WTC11 (cell line): ENCODE measurements at places on chromosomes 13 and 19. TPM values are rescaled to one million over a fixed set of nuclear protein-coding genes. Genes with fewer than 3 reads are reported as not detected.

Gene POLR1G
- total RNA-seq, result 33.5 to 38.1 TPM (median 34.8 TPM) in 3 replicates

Gene RAB3A
- 12.2 to 14.7 TPM (median 14.6 TPM) in 3 replicates for total RNA-seq

Gene EEF2
- total RNA-seq, result 3,572 to 3,864 TPM (median 3,852 TPM) in 3 replicates

Gene SHISA7
- total RNA-seq, result 0.79 to 0.94 TPM (median 0.87 TPM) in 3 replicates

Gene ZNF99
- total RNA-seq, result 0.02 to 0.05 TPM in 2 of 3 replicates, not detected in the other

Gene DCT
- total RNA-seq, result not detected in 3 replicates

GRCh38 chr13:23850134-23850533 is 39.1 kb downstream of the MIPEP start:
- no peaks in the 10 kb centered on the region for H3K4me1 ChIP-seq
- DNase-seq, result no peak
- peaks cover 3% of the 10 kb centered on the region for H3K36me3 ChIP-seq
- H3K4me3 ChIP-seq, result no peak overlapping the region
- H3K27me3 ChIP-seq, result no peaks in the 10 kb centered on the region

GRCh38 chr13:29457299-29457698 is 138.2 kb downstream of the SLC7A1 start:
- no peak overlapping the region for H3K4me3 ChIP-seq
- no peaks in the 10 kb centered on the region for H3K27me3 ChIP-seq
- no peak overlapping the region for H3K27ac ChIP-seq
- no peaks in the 10 kb centered on the region for H3K36me3 ChIP-seq
- peaks cover 8% of the 10 kb centered on the region; the same call in 1 of the 2 replicates for H3K4me1 ChIP-seq

DNA sequence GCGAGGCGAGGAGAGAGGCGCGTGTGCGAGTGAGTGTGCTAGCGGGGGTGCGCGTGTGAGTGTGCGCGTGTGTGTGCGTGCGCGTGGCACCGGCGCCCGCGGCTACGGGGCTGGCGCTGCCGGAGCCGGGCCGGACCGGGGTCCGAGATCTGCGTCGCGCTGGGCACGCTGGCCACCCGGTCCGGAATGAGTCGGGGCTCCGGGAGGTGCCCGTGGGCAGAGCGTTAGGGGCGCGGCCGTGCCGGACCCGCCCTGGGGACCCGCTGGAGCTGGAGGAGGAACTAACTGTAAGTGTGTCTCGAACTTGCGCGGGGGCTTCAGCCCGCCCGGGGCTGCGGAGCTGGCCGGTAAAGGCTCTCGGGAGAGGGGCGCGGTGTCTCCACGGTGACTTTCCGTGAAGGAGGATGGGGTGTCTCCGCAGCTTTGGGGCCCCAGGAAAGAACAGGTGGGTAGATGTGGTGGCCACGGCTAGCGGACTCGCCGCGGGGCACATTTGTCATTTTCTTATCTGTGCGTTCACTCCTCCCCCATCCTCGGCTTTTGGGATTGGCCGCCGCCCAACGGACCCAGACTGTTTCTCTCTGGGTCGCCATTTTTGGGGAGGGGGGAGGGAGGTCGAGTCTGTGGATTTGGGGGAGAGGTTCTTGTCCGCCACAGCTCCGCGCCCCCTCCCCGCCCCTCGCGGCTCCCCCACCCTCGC is 10.1 kb upstream of the SOX1 start:
- H3K36me3 ChIP-seq, result no peaks in the 10 kb centered on the region
- peak overlapping the region; percentile 68 for H3K4me3 ChIP-seq
- peaks cover 100% of the 10 kb centered on the region for H3K27me3 ChIP-seq
- peaks cover 51% of the 10 kb centered on the region for H3K4me1 ChIP-seq
- DNase-seq, result no peak

DNA sequence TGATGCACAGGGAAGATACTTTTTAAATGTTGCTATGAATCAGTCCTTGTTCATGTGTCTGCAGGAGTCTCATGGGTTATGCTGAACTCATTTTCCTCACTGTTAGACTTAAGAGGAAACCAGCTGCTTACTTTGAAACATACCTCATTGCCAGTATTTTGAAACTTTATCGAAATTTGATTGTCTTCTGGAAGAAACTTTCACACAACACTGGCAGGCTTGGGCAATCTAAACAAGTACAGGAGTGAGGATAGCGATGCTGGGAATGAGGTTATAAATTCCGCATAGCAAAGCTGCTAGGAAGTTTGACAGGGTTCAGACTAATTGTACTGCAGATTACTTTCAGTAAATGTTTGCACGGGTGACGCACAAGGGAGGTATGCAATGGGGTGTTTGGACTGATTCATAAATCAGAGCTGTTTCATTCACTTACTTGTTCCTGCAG is 245.7 kb downstream of the DNAJC15 start:
- DNase-seq, result no peak
- H3K27me3 ChIP-seq, result peaks cover 2% of the 10 kb centered on the region; the same call in 1 of the 2 replicates
- no peak overlapping the region for H3K4me3 ChIP-seq
- H3K4me1 ChIP-seq, result peaks cover 29% of the 10 kb centered on the region

GRCh38 chr13:111007209-111007608 is 92.3 kb upstream of the ANKRD10 start:
- peaks cover 10% of the 10 kb centered on the region for H3K4me1 ChIP-seq
- H3K36me3 ChIP-seq, result no peaks in the 10 kb centered on the region
- H3K27ac ChIP-seq, result no peak overlapping the region
- DNase-seq, result no peak

DNA sequence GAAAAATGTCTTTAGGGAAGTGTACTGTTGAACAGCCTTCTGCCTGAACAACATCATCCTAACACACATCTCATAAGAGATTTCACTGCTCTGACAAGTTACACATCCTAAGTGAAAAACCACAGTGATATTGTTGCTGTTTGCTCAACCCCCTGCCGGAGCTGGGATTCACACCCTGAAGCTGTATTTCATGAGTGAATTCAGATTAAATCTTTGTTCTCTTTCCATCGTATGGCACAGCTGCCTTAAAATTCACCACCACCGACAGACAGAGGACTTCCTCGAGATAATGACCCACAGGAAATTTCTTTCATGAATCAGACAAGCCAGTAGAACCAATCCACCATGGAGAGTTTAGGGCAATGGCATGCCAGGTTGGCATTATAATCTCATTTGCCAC is 280.8 kb downstream of the DCT start:
- no peaks in the 10 kb centered on the region for H3K27me3 ChIP-seq
- no peak for DNase-seq
- peaks cover 5% of the 10 kb centered on the region; the same call in 1 of the 2 replicates for H3K4me1 ChIP-seq
- no peak overlapping the region for H3K27ac ChIP-seq

DNA sequence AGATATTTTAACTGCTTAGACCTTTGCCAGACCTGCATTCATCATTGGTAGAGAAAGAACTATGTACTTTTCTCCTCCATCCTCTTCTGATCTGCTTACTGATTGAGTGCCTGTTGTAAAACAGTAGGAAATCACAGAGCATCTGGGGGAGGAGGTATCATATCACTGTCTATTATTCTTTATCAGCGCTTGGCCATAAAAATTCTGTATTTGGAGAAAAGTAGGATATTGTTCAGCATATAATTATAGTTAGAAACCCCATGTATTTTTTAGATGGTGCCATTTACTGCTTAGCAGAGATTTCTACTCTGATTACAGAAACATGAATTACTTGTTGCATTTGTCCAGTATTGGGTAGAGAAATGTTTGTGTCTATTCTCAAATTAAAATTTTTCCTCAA is 62.4 kb downstream of the URI1 start:
- H3K4me1 ChIP-seq, result peaks cover 20% of the 10 kb centered on the region
- peaks cover 16% of the 10 kb centered on the region for H3K36me3 ChIP-seq
- H3K27me3 ChIP-seq, result no peaks in the 10 kb centered on the region
- H3K27ac ChIP-seq, result no peak overlapping the region
- no peak overlapping the region for H3K4me3 ChIP-seq

- DNase-seq, result peak; percentile 91
- H3K27ac ChIP-seq, result peak overlapping the region; percentile 89
- peak overlapping the region; percentile 90 for H3K4me3 ChIP-seq
- H3K27me3 ChIP-seq, result peaks cover 38% of the 10 kb centered on the region
These were observed 4.8 kb downstream of the EMP3 start for GRCh38 chr19:48330012-48330681.

- no peak for DNase-seq
- H3K36me3 ChIP-seq, result peaks cover 31% of the 10 kb centered on the region
- H3K27ac ChIP-seq, result no peak overlapping the region; the same call in 1 of the 2 replicates
- H3K27me3 ChIP-seq, result peaks cover 41% of the 10 kb centered on the region
- H3K4me3 ChIP-seq, result peak overlapping the region; percentile 22; the same call in 1 of the 2 replicates
These were observed 9.3 kb downstream of the ZIC5 start for GRCh38 chr13:99962242-99962641.

- no peak for DNase-seq
- peaks cover 3% of the 10 kb centered on the region; the same call in 1 of the 2 replicates for H3K36me3 ChIP-seq
- no peaks in the 10 kb centered on the region for H3K27me3 ChIP-seq
- H3K27ac ChIP-seq, result peak overlapping the region; percentile 97
- peak overlapping the region; percentile 99 for H3K4me3 ChIP-seq
- peaks cover 11% of the 10 kb centered on the region for H3K4me1 ChIP-seq
These were observed 419 bp downstream of the MRPS31 start for GRCh38 chr13:40770609-40770933.

DNA sequence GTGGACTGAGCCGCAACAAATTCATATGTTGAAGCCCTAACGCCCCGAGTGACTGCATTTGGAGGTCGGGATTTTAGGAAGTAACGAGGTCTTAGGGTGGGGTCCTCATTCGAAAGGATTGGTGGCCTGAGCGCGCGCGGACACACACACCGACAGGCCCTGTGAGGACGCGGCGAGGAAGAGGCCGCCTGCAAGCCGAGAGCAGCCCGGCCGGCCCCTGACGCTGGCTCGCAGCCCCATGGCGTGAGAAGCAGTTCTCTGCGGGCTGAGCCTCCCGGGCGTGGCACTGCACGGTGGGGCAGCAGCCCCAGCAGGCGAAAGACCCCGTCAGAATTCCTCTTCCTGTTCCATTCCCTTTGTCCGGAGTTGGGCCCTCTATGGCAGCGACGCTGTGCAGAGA is 131.2 kb downstream of the CRYL1 start:
- no peaks in the 10 kb centered on the region for H3K27me3 ChIP-seq
- DNase-seq, result no peak
- H3K4me1 ChIP-seq, result no peaks in the 10 kb centered on the region
- H3K27ac ChIP-seq, result no peak overlapping the region
- H3K4me3 ChIP-seq, result no peak overlapping the region

DNA sequence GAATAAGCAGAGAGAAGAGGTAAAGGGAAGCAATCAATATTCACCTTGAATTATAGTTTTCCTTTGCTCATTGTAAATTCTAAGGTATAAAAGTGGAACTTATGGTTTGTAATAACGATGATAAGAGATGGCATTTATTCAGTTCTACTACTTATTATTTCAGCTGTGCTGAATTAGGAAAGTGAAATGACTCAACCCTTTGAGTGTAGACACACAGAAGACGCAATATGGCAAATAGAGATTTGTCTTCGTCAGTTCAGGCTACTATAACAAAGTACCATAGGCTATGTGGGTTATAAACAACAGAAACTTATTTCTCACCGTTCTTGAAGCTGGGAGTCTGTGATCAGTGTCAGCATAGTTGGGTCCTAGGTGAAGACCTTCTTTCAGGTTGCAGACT is 713.0 kb upstream of the PCDH9 start:
- no peaks in the 10 kb centered on the region for H3K36me3 ChIP-seq
- no peak overlapping the region for H3K27ac ChIP-seq
- H3K4me3 ChIP-seq, result no peak overlapping the region
- H3K4me1 ChIP-seq, result no peaks in the 10 kb centered on the region
- H3K27me3 ChIP-seq, result no peaks in the 10 kb centered on the region

GRCh38 chr19:10871711-10872545 is 575 bp downstream of the CARM1 start:
- H3K4me1 ChIP-seq, result peaks cover 23% of the 10 kb centered on the region
- peak overlapping the region; percentile 90 for H3K4me3 ChIP-seq
- no peaks in the 10 kb centered on the region; the same call in 1 of the 2 replicates for H3K27me3 ChIP-seq
- 0 out of 2 replicates have a peak, but pooled peaks cover 7% of the 10 kb centered on the region for H3K36me3 ChIP-seq

DNA sequence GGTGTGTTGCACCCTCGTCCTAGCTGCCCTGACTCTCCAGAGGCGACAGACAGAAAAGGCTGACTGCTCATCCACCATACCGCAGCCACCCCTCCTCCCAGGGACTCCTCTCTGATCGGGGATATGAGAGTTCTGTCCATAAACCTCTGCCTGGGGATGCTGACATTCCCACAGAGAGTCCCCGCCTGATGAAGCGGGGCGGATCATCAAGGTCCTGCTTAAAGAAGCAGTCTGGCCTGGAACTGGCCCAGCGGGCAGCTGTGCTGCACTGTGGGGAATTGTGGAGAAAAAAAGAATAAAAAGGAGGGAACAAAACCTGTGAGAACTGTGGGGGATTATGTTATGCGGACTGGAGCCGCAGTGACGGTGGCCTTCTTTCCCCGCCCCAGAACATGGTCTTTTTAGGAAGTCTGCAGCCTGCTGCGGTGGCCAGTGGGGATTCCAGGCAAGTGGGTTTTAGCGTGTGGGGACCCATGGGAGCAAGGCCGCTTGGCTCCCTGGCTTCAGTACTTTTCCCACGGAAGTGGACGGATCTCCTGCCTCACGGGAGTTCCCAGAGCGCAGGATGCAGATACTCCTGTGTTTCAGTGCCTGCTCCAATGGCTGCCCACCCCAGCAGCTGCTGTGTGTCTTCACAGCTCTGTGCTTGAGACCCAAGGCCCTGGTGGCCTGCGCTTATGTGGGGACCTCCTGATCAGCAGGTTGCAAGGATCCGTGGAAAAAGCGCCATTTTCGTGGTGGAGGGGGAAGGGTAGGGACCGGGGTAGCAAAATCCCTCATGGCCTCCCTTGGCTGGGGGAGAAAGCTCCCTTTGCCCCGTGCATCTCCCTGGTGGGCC is 1456.2 kb upstream of the SLC10A2 start:
- H3K27ac ChIP-seq, result no peak overlapping the region
- H3K4me3 ChIP-seq, result no peak overlapping the region
- peaks cover 4% of the 10 kb centered on the region; the same call in 1 of the 2 replicates for H3K36me3 ChIP-seq
- H3K27me3 ChIP-seq, result no peaks in the 10 kb centered on the region; the same call in 1 of the 2 replicates
- H3K4me1 ChIP-seq, result no peaks in the 10 kb centered on the region

GRCh38 chr19:10399878-10400277 is 3.5 kb downstream of the CDC37 start:
- peaks cover 8% of the 10 kb centered on the region for H3K27me3 ChIP-seq
- peaks cover 19% of the 10 kb centered on the region for H3K36me3 ChIP-seq
- peaks cover 15% of the 10 kb centered on the region for H3K4me1 ChIP-seq
- H3K27ac ChIP-seq, result no peak overlapping the region
- DNase-seq, result no peak

GRCh38 chr13:91126806-91127205 is 220.7 kb upstream of the MIR17HG start:
- peaks cover 18% of the 10 kb centered on the region for H3K4me1 ChIP-seq
- H3K27me3 ChIP-seq, result no peaks in the 10 kb centered on the region
- peaks cover 3% of the 10 kb centered on the region for H3K36me3 ChIP-seq
- no peak overlapping the region for H3K27ac ChIP-seq
